ENCODE measurements at places on chromosomes 5 and 9.

GRCh38 chr5:71457106-71457505 is 1.7 kb downstream of the BDP1 start:
- DNase-seq: no peak

GRCh38 chr5:81315336-81315735 is 13.9 kb downstream of the ZCCHC9 start:
- no peak for DNase-seq

DNA sequence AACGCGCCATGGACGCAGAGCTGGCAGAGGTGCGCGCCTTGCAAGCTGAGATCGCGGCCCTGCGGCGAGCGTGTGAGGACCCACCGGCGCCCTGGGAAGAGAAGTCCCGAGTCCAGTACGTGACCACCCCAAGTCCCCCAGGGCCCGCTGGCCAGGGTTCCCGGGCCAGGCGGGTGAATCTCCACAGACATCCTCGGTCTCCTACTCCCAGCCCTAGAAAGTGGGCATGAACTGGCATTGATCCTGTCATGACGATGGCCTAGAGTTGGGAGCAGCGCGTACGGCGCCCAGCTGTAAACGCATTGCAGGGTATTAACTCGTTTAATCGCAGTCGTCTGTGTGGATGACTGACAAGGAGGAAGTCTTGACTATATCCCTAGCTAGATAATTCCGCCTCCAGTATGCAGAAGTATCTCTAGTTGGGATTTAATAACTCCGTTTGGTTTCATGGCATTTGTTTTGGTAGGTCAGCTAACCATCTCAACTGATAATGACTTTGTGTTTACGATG is 293 bp downstream of the CENPP start:
- DNase-seq: no peak

DNA sequence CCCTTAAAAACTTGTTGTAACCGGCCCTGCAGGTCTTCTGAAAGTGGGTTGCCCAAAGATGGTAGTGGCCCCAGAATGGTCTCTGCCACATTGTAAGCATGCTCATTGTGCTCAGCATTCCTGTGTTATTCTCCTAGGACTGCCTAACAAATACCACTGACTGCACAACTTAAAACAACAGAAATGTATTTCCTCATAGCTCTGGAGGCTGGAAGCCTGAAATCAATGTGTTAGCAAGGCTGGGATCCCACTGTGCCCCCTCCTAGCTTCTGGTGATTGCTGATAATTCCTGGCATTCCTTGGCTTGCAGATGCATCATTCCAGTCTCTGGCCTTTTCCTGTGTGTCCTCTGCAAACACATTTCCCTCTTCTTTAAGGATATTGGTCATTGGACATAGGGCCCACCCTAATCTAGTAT is 3.4 kb upstream of the GCNT4 start:
- DNase-seq: no peak

- DNase-seq: no peak
Observed at GRCh38 chr9:18405240-18405639, 68.7 kb upstream of the ADAMTSL1 start.

- DNase-seq: no peak
Observed at GRCh38 chr5:54870271-54870670, 115.1 kb downstream of the ESM1 start.

DNA sequence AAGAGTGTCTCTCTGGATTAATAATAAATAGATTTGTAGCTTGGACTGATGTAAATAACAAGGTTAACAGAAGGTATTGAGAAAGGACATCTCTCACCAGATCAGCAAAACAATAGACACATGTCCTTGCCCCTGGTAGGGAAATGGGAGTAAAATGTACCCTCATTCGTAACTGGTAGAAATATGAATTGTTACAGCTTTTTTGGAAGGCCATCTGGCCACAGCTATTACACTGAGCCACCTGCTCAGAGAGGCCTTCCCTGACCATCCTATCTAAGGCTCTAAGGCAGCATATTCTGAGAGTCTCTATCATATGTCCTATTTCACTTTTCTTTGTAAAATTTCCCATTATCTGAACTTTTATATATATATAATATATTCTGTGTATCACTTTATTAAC is 129.1 kb upstream of the MAP1B start:
- DNase-seq: no peak

DNA sequence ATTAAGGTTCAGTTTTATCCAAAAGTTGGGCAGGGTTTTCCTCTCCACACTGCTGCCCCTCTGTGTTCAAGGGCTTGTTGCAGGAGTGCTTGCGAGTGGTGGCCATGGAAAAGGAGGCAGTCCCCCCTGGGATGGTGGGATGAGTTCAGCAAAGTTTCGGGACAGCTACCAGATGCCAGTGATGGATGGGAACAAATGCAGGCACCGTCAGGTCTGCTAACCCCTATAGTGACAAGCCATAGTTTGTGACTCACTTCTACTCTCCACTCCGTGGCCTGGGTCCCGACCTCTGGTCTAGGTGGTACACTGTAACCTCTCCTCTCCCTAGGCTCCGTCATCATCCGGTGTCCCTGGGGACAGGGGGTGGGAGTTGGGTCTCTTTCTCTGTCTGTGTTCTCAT is 3.8 kb upstream of the RNF14 start:
- no peak for DNase-seq

DNA sequence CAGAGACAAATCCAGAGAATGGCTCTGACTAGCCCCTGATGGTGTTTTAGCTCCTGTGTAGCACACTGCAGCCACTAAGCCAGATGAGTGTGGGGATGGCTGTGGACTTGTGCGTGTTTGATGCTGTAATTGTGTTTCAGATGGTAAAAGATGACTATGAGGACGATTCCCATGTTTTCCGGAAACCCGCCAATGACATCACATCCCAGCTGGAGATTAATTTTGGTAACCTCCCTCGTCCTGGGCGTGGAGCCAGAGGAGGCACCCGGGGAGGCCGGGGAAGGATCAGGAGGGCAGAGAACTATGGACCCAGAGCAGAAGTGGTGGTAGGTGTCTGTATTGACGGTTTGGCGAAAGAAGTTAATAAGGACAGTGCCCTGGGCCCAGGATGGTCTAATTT is 38.0 kb downstream of the HABP4 start:
- no peak for DNase-seq
